Fibroblast of upper back skin (primary cell): ENCODE measurements at places on chromosomes 4 and X.

GRCh38 chr4:168633496-168633895 is 136.6 kb downstream of the PALLD start:
- DNase-seq: no peak

- DNase-seq: no peak
These were observed 15.0 kb upstream of the GBA3 start for GRCh38 chr4:22677780-22678179.

DNA sequence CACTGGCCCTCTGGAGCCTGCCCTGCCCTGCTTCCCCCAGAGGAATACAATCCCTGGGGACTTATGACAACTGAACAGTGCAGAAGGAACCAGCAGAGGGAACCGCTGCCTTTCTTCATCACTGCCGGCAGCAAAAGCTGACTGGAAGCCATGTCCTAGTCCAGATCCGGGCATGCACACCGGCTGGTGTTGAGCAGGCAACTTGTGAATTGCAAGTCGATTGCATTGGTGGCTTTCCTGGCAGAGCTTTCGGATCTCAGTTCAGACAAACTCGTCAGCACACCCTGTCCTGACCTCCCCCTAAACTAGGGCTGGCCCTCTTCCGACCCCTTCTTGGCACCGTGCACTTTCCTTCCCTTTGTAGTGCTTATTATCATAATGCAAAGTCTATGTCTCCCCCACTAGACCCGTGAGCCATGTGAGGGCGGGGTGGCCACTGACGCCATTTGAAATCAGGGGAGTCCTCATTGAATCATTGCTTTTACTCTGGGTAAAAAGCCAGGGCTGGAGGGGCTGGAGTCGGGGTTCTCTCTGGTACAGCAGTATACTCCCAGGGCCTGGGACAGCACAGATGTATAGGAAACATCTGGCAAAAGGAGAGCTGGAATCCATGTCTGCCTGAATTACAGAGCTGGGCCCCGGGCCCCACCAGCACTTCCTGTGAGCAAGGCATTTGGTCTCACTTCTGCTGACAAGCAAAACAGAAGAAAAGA is 1.8 kb downstream of the ARHGAP4 start:
- peak; percentile 45 for DNase-seq

DNA sequence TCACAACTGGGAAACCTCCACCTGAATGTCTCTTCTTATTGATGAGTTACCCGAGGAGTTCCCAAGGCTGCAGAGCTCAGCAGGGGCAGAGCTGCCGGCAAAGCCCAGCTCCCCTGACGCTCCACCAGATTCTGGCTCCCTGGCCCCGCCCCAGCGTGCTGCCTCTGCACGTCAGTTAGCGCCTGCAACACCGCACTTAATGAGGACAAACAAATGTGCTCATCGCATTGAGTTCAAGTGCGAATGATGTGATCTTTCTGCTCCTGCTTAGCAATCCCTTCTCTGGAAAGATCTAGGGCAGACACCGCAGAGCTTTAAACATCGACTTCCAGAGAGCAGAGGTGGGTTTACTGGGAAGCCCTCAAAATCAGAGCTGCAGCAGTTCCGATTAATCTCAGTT is 55.5 kb upstream of the FBXW7 start:
- peak; percentile 21 for DNase-seq

- DNase-seq: no peak
These were observed 7.0 kb upstream of the NKX1-1 start for GRCh38 chr4:1413204-1413663.

DNA sequence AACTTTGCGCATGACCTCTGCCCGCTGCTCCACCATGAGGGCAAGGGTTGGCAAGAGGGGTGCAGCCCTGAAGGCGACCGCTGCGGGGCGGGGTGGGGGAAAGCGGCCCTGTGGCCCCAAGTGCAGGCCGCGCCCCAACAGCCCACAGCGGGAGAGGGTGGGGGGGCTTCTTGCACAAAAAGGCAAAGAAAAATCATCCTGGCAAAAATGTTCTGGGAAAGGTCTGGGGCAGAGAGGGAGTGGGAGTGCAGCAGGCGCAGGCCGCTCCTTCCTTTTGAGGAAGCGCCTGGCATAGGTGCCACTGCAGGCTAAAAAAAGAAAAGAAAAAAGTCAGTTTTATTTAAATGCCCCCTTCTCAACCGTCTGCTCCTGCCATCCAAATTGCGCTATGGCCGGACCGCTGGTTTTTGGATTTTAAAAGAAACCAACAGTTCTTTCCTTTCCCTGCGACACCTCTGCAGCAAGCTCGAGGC is 1.4 kb downstream of the ARX start:
- DNase-seq: no peak

- DNase-seq: peak; percentile 83
These were observed 316.2 kb downstream of the GPAT3 start for GRCh38 chr4:83852085-83852451.

GRCh38 chr4:157300701-157301100 is 80.2 kb downstream of the GRIA2 start:
- DNase-seq: no peak

- no peak for DNase-seq
These were observed 2.3 kb downstream of the CXCL8 start for GRCh38 chr4:73742490-73743160.

DNA sequence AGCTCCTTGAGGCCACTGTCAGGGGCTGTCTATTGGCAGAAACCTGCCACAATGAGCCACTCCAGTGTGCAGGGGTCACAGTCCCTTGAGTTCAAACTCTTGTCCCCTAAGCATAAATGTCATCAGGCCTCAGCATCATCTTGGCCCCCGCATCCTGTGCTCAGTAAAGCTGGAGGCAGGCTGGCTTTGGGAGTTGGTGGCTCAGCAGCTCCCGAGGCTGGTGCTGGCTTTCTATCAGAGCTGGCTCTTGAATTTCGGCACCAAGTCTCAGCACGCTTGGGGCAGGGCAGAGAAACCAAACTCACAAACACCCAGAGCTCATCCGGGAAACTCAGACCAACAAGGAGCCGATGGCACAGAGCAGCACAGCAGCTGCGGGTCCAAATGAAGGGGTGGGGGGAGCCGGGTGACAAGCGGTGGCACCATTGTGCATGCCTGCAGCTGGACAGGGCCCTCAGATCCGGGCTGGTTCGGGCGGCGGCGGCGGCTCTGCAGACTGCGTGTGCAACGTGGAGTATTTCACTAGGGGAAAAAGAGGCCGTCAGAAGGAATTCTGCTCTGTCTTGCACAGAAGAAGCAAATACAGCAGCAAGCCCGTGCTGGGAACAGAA is 75.5 kb downstream of the MTMR1 start:
- no peak for DNase-seq

- no peak for DNase-seq
These were observed 71.4 kb downstream of the AREG start for GRCh38 chr4:74516303-74516702.

- DNase-seq: peak; percentile 11
These were observed 2324.7 kb upstream of the AGA start for GRCh38 chr4:179766938-179767337.

DNA sequence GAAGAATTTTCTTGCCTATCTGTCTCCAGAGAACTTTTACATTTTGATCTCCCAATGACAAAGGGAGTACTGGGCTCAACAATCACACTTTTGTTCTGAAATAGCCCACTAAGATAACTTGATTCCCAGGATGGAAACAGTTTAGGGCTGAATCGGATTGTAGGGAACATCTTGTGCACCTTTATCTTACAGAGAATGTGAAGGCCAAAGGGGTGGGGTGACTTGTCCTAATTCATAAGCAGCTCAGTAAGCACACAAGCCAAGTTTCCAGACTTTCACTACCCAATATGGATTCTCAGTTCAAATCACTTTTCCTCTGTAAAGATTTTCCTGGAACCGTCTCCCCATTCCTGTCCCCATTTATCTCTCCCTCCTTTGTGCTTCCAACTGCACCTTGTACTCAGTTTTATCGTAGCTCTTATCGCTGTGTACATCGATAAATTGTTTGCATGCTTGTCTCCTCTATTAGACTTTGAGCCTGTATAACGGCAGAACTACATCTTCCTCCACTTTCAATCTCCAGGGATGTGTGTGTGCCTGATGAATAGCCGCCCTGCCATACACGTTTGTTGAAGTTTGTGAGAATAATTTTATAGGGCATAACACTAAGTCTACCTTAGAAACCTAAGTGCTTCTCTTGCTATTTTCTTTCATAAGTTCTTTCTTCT is 77.4 kb downstream of the MBNL3 start:
- DNase-seq: no peak

DNA sequence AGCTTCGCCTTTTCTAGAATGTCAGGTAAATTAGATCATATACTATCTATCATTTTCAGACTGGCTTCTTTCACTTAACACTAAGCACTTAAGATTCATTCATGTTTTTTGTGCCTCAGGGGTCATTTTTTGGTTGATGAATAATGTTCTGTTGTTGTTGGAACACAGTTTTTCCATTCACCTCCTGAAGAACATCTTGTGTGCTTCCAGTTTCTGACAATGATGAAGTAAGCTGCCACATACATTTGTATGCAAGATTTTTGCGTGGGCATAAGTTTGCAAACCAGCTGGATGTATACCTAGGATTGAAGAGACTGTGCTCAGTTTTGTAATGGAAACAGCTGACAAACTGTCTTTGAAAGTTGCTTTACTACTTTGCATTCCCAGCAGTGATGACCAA is 37.6 kb downstream of the MAGEA9 start:
- no peak for DNase-seq

DNA sequence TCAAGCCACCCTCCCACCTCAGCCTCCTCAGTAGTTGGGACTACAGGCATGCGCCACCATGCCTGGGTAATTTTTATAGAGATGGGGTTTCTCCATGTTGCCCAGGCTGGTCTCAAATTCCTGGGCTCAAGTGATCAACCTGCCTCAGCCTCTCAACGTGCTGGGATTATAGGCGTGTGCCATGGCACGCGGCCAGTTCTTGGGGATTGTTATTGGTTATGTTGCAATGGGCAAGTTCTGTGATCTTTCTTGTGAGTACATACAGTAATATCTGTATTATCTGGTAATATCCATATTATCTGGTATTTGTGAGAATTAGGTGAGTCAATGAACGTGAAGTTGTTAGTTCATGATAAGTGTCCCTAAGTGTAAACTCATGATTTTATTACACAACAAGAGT is 90.3 kb upstream of the TBL1X start:
- DNase-seq: no peak

GRCh38 chr4:57369446-57369845 is 259.3 kb upstream of the IGFBP7 start:
- no peak for DNase-seq

DNA sequence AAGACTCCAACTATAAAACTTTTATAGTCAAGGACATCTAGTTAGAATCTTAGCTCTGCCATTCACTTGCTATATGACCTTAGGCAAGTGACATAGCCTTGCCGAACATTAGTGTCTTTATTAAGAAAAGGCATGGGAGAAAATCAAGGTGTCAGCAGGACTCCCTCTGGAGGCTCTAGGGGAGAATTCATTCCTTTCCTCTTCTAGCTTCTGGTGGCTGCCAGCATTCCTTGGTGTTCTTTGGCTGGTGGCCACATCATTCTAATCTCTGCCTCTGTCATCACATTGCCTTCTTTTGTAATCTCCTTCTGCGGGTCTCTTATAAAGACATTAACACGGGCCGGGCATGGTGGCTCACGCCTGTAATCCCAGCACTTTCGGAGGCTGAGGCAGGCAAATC is 99.8 kb downstream of the PPP1R2C start:
- DNase-seq: peak; percentile 21

GRCh38 chr4:1812720-1813119 is 19.6 kb downstream of the FGFR3 start:
- no peak for DNase-seq

- no peak for DNase-seq
These were observed 85.8 kb downstream of the DCTD start for GRCh38 chr4:182831376-182831775.

GRCh38 chr4:155638195-155638965 is 28.3 kb upstream of the GUCY1A1 start:
- DNase-seq: no peak

GRCh38 chr4:159937595-159937994 is 834.7 kb downstream of the RAPGEF2 start:
- DNase-seq: no peak

- DNase-seq: peak; percentile 39
These were observed 28.9 kb downstream of the AFF1 start for GRCh38 chr4:86963697-86964096.

- no peak for DNase-seq
These were observed 787 bp upstream of the SRPX2 start for GRCh38 chrX:100643212-100643611.

- DNase-seq: peak; percentile 57
These were observed 116.2 kb upstream of the DCLK2 start for GRCh38 chr4:149961876-149962597.

DNA sequence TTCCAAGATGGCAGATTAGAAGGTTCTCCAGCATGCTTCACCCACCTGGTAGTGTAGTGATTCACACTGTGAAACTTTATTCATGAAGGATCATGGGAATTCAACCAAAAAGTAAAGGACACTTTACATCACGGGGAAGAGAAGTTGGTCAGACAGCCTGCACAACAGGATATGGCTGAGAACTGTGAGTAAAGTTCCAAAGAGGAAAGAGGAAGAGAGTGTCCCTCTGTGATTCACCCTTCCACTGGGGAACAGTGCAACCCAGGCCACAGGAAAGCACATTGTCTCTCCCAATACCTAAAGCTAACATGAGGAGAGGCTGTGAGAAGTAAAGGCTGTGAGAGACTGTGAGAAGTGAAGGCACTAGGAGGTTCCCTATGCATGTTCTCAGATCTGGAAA is 137.2 kb downstream of the STPG2 start:
- no peak for DNase-seq

DNA sequence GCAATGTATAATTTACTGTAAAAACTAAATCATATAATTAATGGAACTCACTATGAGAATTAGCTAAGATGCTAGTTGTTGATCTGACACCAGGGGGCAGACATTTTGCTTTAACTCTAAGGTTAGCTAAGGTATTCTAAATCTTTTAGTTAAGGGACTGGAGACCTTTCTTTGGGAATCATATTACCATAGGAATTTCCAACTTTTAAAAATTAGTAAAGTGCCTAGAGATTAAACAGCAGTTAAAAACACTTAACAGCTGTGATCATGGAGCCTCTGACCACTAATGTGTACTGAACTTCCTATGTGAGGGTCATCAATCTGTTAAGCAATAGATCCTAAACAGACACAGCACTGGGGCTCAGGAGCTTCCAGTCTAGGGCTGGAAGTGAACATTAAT is 226.6 kb downstream of the NSUN7 start:
- peak; percentile 73 for DNase-seq

DNA sequence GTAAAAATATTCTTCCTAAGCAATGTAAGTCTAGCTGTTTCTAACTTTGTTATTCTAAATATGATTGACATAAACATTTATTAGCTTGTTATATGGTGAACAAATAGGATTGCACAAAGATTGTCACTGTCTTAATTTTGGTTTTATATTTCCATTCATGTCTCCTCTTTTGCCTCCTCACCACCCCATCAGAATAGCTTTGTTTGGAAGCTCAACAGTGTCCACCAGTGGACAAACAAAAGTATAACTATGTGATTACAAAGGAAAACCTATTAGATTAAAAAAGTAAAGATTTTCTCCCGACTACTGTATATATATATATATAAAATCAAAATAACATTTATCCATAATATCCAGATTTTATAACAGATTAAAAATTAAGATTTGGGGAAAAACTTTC is 468.2 kb downstream of the ZIC3 start:
- no peak for DNase-seq
